ENCODE measurements at places on chromosomes 3 and 15.

DNA sequence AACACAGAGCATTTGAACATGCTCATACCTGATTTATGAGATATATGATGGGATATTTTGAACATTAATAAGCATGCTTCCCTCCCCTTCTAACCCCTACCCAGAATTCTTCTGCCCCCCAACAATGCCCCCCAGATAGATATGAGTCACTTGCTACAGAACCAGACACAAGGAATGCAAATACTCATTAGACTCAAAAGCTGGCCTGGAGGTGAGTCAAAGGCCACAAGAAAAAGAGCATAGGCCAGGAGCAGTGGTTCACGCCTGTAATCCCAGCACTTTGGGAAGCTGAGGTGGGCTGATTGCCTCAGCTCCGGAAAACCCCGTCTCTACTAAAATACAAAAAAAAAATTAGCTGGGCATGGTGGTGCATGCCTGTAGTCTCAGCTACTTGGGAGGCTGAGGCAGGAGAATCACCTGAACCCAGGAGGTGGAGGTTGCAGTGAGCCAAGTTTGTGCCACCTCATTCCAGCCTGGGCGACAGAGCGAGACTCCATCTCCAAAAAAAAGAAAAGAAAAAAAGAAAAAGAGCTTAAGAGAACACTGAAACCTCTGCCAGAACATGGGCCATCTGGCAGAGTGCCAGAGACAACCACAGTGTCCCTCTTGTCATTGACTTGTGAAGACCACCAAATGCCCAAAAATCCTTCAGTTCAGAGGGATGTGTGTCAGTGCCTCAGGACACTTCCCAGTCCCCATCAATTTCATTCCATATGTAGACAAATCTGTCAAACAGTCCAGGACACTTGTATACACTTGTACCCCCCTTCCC is 3.9 kb upstream of the SH3GL3 start:
- no peak for DNase-seq

DNA sequence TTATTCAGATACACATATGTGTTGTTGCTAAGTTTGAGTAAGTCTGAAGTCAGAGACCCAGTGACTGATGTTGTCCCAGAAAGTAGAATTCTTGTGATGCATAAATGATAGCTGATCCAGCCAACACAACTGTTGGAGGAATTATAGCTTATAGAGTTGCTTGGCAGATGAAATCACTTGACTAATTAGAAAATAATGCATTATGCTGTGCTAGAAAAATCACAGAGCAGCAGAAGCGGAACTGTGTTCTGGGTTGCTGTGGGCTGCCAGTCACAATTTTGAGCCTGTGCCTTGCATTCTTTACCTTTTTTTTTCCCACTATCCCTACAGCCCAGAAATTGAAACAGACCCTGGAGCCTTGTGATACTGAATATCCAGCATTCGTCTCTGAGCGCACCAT is 90.0 kb upstream of the LRTM1 start:
- DNase-seq = no peak

GRCh38 chr3:11137627-11137959 is 16.7 kb upstream of the HRH1 start:
- no peak for DNase-seq

DNA sequence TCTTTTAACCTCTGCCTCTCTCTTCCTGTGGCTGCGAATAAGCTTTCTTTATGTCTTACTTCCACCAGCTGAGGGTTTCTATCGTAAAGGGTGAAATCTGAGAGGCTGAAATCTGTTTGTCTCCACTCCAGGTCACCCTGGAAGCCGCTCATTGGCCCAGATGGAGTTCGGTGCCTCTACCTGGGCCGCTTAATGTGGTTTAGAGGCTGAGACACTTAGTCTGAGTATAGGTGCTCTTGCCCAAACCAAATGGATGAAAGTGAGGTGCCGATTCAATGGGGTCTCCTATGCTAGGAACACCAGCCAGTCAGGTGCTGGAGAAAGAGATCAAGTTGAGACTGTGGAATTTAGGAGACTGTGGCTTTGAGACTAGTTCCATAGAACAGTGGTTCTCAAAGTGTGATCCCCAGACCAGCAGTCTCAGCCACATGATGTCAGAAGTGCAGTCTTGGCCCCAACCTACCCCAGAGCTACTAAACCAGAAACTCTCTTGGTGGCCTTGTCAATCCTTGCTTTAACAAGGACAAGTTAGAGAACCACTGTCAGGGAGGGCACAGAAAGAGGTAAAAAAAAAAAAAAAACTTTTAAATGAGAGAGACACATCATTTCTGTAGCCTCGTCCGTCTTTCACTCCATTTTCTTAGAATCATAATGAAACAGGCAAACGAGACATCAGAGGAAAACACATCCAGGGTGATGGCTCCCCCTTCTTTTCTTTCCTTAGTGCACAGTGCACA is 54.9 kb upstream of the CCR2 start:
- DNase-seq = no peak

DNA sequence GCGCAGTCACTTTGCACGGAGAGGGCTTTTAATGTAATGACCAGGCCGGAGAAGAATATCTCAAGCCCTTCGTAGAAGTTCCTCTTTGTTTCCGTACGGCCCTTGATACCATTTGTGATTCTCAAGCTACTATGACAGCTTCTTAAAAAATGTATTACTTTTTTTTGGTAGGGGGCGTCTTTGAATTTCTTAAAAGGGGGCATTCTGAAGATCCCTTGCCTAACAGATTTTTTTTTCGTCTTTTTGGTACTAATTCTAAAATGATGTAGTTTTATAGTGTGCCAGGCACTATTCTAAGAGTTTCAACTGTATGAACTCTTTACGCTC is 614.0 kb downstream of the MCTP2 start:
- DNase-seq = no peak

- DNase-seq = no peak
Measured at GRCh38 chr3:51680663-51681230, 9.7 kb downstream of the TEX264 start.

GRCh38 chr3:150544041-150544440 is 2.3 kb downstream of the SERP1 start:
- peak; percentile 48 for DNase-seq

GRCh38 chr3:67031986-67032385 is 33.9 kb downstream of the KBTBD8 start:
- no peak for DNase-seq

GRCh38 chr15:38611228-38611627 is 46.6 kb upstream of the RASGRP1 start:
- DNase-seq = no peak

- peak; percentile 44 for DNase-seq
Measured at GRCh38 chr3:197327701-197328100, 29.3 kb upstream of the DLG1 start.

GRCh38 chr15:43198992-43199391 is 13.8 kb downstream of the CCNDBP1 start:
- DNase-seq = no peak

- DNase-seq = no peak
Measured at GRCh38 chr3:34351882-34352777, 553.7 kb downstream of the PDCD6IP start.

GRCh38 chr3:18245721-18246120 is 179.4 kb downstream of the SATB1 start:
- no peak for DNase-seq

DNA sequence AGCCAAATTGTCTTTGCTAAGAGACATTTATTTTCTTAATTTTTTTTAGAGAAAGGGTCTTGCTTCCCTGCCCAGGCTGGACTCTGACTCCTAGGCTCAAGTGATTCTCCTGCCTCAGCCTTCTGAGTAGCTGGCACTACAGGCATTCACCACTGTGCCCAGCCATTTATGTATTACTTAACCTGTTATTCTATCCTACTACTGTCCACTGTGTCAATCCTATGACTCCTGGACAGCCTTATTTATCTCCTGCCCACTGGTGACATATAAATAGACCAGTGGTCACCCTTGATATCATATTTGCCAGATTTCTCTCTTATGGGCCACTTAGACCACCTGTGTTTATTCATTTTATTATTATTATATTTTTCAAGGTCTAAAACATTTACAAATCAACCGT is 161.4 kb downstream of the ROBO1 start:
- no peak for DNase-seq

- no peak for DNase-seq
Measured at GRCh38 chr3:13708301-13708700, 159.4 kb downstream of the FBLN2 start.

DNA sequence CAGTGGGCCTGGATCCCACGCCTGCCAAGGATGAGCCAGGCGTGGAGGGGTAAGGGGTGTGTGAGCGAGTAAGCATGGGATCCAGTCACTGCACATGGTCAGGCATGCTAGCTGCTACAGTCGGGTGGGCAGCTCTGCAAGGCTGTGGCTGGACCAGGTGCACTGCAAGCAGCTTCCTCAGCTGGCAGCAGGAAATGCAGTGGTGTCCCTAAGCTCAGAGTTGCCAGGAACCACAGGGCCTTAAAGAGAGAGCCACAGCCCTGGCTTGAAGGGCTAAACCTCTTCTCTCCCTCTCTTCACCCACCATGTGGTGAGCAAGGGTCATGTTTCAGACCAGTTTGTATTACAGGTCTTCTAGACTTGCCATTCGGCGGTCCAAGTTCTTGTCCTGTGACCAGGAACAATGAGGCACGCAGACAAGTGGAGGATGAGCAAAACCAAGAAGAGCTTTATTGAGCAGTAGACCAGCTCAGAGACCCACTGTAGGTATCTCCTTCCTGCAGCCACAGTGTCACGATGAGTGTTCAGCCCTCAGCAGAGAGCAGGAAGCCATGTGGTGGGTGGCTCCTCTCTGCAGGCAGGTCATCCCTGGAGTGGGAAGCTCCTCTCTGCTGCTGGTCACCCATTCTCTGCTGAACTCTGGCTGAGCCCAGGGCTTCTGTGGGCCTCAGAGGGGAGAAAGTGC is 511.9 kb downstream of the PYDC2 start:
- DNase-seq = no peak

GRCh38 chr3:43773273-43774094 is 82.7 kb downstream of the ABHD5 start:
- no peak for DNase-seq

GRCh38 chr3:112002096-112002971 is 3.6 kb downstream of the TAGLN3 start:
- DNase-seq = no peak

- DNase-seq = peak; percentile 10
Measured at GRCh38 chr3:151787626-151788025, 26.3 kb upstream of the AADAC start.

DNA sequence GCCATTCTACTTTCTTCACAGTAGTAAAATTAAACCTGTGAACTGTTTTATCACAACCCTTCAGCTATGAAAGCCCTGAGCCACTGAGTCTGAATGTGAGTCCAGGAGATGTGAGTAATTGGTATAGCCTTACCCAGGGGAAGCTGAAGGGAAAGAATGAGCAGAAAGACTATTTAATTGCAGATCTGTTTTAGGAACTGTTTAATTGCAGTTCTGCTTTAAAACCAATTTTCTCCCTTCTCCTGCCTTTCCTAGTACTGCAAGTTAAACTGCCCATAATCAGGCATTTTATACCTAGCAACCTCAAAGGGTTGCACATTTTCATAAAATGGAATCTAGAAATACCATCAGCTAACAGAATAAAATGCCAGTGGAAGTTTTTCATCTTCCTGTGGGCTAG is 476.7 kb downstream of the OCA2 start:
- DNase-seq = no peak

- no peak for DNase-seq
Measured at GRCh38 chr3:19457449-19457848, 309.1 kb downstream of the KCNH8 start.

- no peak for DNase-seq
Measured at GRCh38 chr3:47421741-47422649, 41.2 kb downstream of the PTPN23 start.

DNA sequence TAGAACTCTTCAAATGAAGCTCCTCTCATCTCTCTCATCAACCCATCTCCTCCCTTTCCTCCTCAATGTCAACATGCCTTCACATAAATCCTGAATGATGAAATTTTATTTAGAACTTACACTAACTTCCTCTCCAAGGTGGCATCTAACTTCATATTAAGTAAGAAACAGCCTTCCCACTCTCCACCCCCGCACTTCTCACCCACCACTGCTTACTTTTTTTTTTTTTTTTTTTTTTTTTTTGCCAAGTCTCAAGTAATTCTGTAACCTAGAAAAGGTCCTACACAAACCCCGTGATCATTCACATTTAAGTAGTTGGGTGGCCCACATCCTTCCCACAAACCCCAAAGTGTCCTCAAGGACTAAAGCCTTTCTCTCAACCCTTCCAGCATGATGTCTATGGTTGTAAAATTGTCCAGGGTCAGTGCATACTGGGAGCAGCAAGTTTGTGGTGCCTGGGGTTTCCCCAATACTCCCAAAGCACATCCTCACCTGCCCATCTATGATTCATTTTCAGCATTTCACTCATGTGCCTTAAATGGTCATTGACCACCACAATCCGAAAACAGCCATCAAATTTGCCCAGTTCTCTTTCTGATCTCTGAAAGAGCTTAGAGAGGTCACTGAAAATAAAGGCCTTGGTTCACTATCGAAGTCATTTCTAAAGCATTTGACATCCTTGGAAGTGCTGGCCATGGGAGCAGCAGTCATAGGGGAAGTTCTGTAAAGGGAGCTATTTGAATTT is 47.2 kb downstream of the CD86 start:
- no peak for DNase-seq

DNA sequence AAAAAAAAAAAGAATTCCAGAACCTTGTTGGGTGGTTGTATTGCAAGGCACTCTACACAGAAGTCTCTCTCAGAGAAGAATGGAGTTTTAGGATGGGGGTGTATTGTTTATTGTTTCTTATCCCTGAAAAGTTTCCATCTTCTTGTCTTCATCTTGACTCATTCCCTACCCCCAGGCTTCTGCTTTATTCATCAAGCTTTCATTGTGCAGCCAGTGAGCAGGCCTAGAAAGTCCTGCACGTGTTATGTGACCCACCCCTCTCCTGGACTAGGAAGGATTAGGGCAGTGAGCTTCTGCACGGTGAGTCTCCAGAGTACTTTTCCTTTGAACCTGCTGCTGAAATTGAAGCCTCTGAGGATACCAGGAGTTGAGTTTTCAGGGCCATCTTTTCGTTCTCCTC is 150.9 kb upstream of the IL12A start:
- no peak for DNase-seq

- DNase-seq = no peak
Measured at GRCh38 chr15:36347272-36347858, 232.1 kb upstream of the CDIN1 start.

DNA sequence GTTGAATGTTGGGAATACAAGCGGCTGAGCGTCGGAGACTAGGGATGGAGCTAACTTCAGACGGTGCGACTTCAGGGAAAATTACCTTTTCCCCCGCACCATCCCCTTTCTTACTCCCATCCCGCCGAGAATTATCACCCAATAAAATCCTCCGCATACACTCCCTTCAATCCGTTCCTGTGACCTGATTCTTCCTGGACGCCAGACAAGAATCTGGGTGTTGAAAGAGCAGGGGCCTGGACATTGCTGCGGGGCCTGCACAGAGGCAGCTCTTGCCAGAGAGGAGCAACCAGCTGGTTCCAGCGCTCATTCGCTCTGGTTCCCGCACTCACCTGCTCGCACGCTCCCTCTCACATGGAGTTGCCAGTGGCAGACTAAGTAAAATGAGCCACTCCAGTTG is 241.9 kb downstream of the ALCAM start:
- peak; percentile 57 for DNase-seq

DNA sequence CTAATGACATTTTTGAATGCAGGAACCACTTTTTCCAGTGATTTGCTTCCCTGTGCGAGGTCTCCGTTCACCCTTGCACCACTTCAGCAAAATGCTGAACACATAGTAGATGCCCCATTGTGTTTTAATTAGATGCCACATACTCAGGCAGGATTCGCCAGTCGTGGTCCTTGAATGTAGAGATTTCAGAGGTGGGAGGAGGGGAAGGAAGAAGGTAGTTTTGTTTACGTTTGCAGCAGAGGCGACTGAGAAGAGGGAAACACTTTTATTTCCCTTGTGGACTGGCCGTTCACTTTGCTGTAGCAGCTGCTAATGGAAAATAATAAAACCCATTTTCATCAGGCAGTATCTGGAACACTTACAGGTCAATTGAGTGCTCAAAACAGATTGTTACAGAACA is 262.8 kb upstream of the TBL1XR1 start:
- peak; percentile 21 for DNase-seq

Data from fibroblast of villous mesenchyme (primary cell).